ENCODE measurements at places on chromosomes 6 and 20. TPM values are rescaled to one million over a fixed set of nuclear protein-coding genes. Genes with fewer than 3 reads are reported as not detected.

The CTSA gene
- polyA plus RNA-seq, result 107 TPM

GRCh38 chr20:33262658-33263065 is 20.4 kb upstream of the BPIFB1 start:
- no peaks in the 10 kb centered on the region for H3K4me1 ChIP-seq
- peaks cover 6% of the 10 kb centered on the region for H3K27me3 ChIP-seq
- no peak overlapping the region for H3K27ac ChIP-seq
- no peak overlapping the region for H3K4me3 ChIP-seq
- no peaks in the 10 kb centered on the region for H3K36me3 ChIP-seq

DNA sequence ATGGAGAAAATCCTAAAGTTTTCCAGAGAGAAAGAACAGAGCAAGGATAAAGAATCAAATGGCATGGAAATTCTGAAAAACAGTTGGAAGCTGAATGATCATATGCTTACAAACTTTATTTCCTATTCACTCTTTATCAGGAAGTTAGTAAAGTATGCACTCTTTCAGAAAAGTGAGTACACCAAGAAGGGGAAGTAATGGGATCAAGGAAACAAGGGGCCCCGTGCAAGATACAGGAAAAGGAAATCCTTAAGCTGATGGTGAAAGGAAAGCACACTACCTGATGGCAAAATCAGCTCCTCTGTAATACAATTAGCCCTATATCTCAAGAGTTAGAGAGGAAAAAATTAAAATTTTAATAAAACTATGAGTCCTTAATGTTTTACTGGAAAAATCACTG is 14.0 kb downstream of the CALHM6 start:
- H3K36me3 ChIP-seq, result no peaks in the 10 kb centered on the region
- no peak overlapping the region for H3K4me3 ChIP-seq
- H3K4me1 ChIP-seq, result peaks cover 24% of the 10 kb centered on the region
- peak overlapping the region; percentile 72 for H3K27ac ChIP-seq
- DNase-seq, result peak; percentile 20
- H3K27me3 ChIP-seq, result no peaks in the 10 kb centered on the region

DNA sequence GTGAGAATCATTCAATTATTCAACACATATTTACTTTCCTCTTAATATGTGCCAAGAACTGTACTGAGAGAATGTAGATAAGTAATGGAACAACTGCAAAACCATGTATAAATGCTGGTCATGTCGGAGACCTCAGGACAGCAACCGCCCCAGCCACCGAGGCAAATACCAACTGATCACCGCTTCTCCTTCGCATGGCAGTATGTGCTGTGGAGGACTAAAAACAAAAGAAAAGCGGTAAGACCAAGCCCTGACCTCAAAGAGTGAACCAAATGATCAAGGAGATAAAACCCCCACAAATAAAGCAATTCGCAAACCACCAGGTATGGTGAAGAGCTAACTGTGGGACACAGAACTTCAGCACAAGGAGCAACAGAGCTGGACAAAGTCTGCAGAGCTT is 104.3 kb downstream of the TRERF1 start:
- no peak for DNase-seq
- H3K27me3 ChIP-seq, result no peaks in the 10 kb centered on the region
- H3K4me1 ChIP-seq, result no peaks in the 10 kb centered on the region
- no peak overlapping the region for H3K4me3 ChIP-seq
- H3K36me3 ChIP-seq, result no peaks in the 10 kb centered on the region
- H3K27ac ChIP-seq, result no peak overlapping the region

The NAPB gene
- 12.2 TPM for polyA plus RNA-seq

The HUS1B gene
- 4.0 TPM for polyA plus RNA-seq

The NCR2 gene
- not detected for polyA plus RNA-seq

DNA sequence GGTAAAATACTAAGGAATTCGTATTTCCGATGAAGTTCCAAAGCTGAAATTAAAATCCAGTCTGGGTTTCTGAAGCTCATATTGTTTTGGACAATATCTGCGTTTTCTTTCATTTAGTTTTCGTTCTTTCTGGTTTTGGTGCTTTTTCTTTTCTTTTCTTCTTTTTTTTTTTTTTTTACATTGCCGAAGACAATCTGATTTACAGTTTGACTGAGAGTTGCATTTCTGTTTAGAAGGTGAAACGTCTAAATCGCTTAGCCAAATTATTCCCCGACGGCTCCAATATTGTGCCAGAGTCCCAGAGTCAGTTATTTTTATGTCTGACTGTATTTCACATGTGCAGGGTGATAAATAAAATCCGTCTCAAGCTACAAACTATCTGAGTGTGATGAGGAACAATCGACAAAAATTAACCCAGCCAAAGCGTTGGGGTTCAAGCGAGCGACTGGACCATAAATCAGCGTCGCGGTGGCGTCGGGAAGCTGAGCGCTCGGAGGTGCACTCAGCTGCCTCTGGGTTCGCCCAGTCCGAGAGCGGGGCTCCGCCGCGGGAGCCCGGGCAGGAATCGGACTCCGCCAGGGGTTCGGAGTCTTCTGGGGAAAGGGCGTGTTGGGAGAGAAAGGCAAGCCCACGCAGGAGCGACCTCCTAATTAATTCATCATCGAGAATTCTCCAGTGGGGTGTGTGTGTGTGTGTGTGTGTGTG is 8.2 kb upstream of the TBX18 start:
- H3K36me3 ChIP-seq, result no peaks in the 10 kb centered on the region
- no peak for DNase-seq
- H3K27ac ChIP-seq, result no peak overlapping the region
- H3K4me1 ChIP-seq, result no peaks in the 10 kb centered on the region

DNA sequence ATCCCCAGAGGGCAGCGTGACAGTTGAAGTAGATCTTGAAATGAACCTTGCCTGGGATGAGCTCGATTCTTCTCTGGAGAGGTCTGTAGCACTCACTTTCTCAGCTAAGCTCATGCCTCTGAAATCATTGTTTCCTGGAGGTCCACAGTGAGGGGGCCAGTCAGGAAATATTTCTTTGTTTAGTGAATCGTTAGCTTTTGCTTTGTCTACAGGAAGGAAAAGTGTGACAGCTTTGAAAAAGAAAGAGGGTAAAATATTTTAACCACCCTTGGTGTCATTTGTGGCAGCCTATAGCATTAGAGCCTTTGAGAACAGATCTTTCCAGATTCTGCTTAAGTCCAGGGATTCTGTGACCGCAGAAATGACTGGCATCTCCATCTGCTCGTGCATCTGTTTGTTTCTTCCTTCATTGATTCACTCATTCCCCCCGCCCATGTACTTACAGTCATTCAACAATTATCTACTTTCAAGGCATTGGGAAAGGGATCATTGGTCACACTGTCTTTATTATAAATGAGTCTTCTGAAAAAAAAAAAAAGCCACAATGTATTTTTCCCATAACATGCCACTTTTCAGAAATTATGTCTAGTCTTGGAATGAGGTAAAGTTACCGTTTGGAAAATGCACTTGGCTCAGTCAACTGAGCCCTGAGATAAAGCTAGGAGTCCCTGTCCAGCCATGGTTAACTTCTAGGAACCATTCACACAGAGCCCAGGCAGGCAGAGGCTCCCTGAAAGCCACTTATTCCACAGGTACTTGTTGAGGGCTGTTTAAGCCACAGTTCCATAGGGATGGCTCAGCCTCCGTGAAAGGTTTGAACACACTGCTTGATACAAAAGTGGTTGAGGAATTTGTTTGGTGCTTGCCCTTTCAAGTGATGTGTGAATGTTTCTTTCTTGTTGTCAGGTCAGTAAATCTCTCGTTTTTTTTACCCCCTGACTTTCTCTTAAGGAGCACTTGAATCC is 86.0 kb downstream of the TIAM2 start:
- H3K27me3 ChIP-seq, result no peaks in the 10 kb centered on the region
- no peaks in the 10 kb centered on the region for H3K4me1 ChIP-seq
- H3K4me3 ChIP-seq, result no peak overlapping the region
- no peak for DNase-seq
- no peaks in the 10 kb centered on the region for H3K36me3 ChIP-seq

The SNRPB2 gene
- polyA plus RNA-seq, result 31.5 TPM

The MRPS18A gene
- polyA plus RNA-seq, result 46.3 TPM

GRCh38 chr6:17178326-17178725 is 76.5 kb downstream of the STMND1 start:
- no peak for DNase-seq
- no peaks in the 10 kb centered on the region for H3K27me3 ChIP-seq
- H3K27ac ChIP-seq, result no peak overlapping the region
- H3K36me3 ChIP-seq, result no peaks in the 10 kb centered on the region

- H3K4me1 ChIP-seq, result no peaks in the 10 kb centered on the region
- no peak for DNase-seq
- H3K36me3 ChIP-seq, result no peaks in the 10 kb centered on the region
- H3K27me3 ChIP-seq, result no peaks in the 10 kb centered on the region
Observed at GRCh38 chr6:1984346-1984994, 260.9 kb downstream of the GMDS start.

GRCh38 chr6:18527836-18528743 is 140.9 kb downstream of the RNF144B start:
- H3K4me1 ChIP-seq, result no peaks in the 10 kb centered on the region
- no peak for DNase-seq
- H3K4me3 ChIP-seq, result no peak overlapping the region
- H3K27me3 ChIP-seq, result no peaks in the 10 kb centered on the region
- no peaks in the 10 kb centered on the region for H3K36me3 ChIP-seq
- no peak overlapping the region for H3K27ac ChIP-seq

The RAB32 gene
- 0.17 TPM for polyA plus RNA-seq

DNA sequence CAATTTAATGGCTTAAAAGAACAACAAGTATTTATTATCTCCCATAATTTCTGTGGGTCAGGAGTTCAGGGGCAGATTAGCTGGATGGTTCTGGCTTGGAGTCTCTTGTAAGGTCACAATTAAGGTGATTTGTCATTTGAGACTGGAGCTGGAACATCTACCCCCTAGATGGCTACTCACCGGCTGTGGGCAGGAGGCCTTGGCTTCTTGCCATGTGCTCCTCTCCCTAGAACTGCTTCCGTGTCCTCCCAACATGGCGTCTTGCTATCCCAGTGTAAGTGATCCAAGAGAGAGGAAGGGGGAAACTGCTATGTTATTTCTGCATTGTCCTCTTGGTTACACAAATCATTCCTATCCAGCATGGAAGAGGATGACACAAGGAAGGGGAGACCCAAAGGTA is 210.2 kb upstream of the ECI2 start:
- no peak overlapping the region for H3K4me3 ChIP-seq
- no peaks in the 10 kb centered on the region for H3K27me3 ChIP-seq
- H3K36me3 ChIP-seq, result no peaks in the 10 kb centered on the region
- no peak overlapping the region for H3K27ac ChIP-seq
- no peaks in the 10 kb centered on the region for H3K4me1 ChIP-seq

The EZR gene
- 227 TPM for polyA plus RNA-seq

The KCNQ2 gene
- not detected for polyA plus RNA-seq

DNA sequence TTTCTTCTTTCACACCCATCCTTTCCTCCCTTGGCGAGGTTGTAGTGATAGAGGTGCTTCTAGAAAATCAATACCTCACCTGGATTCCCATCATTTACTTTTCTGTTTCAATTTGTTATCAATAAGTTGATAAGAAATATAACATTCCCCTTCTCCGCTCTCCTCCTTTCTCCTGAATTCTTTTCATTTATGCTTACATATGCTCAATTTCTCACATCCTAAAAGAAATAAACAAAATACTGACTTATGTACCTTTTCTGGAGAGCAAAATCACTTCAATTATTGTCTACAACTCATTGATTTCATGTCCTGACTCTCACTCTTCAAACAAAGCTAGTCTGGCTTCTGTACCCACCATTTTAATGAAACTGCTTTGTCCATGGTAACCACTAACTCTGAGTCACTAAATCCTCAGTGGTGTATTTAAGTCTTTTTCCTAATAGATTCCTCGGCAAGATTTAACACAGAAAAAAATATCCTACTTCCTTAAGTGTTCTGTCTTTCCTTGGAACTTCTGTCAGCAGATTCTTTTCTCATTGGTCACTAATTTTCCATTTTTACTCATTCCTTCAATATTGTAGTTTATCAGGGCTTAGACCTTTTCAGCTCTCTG is 289.6 kb downstream of the RFPL4B start:
- H3K27me3 ChIP-seq, result no peaks in the 10 kb centered on the region
- no peaks in the 10 kb centered on the region for H3K4me1 ChIP-seq
- no peak overlapping the region for H3K4me3 ChIP-seq
- no peak for DNase-seq
- no peaks in the 10 kb centered on the region for H3K36me3 ChIP-seq

DNA sequence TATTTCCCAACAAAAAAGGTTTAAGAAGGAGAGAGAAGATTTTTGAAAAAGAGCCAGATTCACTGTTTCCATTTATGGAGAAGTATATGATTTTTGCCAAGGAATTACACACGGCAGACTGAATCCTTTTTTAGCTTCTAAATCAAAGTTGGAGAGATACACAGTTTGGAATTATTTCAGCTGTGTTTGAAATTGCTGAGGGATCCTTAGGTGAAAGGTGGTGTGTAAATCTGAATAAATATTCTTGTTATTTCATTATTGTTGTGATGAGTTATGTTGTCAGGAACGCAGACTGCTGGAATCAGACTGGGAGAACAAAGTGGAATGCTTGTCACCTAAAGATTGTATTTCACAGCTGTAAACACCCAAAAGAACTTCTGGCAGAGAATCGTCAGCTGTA is 168.5 kb upstream of the AKIRIN2 start:
- no peaks in the 10 kb centered on the region for H3K27me3 ChIP-seq
- H3K4me3 ChIP-seq, result no peak overlapping the region
- no peak overlapping the region for H3K27ac ChIP-seq
- no peaks in the 10 kb centered on the region for H3K36me3 ChIP-seq
- DNase-seq, result no peak
- H3K4me1 ChIP-seq, result no peaks in the 10 kb centered on the region

The TBXT gene
- polyA plus RNA-seq, result 0.63 TPM

DNA sequence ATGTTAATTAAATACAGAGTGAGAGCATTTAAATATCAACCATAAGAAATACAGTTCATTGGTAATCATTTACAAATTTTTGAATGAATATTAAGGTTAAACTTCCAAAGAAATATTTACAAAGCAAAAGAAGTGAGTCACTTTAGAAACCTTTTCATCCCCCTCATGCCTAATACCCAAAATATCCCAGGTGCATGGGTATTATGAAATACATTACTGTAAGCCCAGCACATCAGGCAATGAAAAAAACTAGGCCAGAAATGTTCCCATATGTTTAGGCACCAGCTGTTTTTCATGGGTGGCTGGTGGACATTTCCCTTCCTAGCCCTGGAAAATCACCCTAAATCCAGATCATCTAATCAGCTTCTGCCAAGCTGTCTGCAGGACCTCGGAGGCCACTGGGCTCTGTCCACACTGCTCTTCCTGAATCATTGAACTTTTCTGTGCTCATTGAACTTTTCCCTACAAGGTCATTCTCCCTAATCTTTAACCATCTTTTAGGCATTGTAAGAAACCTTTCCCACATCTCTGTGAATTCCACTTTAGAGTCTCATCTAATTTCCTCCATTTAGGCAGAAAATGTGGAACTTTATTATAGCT is 145.3 kb upstream of the STXBP5 start:
- no peaks in the 10 kb centered on the region for H3K27me3 ChIP-seq
- DNase-seq, result no peak
- no peaks in the 10 kb centered on the region for H3K36me3 ChIP-seq

The ABHD16A gene
- polyA plus RNA-seq, result 97.6 TPM

GRCh38 chr20:31861135-31861384 is 9.3 kb downstream of the DUSP15 start:
- peak overlapping the region; percentile 57 for H3K4me3 ChIP-seq
- no peak for DNase-seq
- no peak overlapping the region for H3K27ac ChIP-seq
- peaks cover 19% of the 10 kb centered on the region for H3K4me1 ChIP-seq
- H3K27me3 ChIP-seq, result peaks cover 18% of the 10 kb centered on the region

The PCK1 gene
- polyA plus RNA-seq, result not detected
